Fibroblast of the conjunctiva (primary cell): ENCODE measurements at places on chromosomes 1 and 21.
A peak's percentile ranks its signal among the peaks of the same experiment; 100 is the strongest.

GRCh38 chr1:178055779-178056471 lies 38.0 kb upstream of the RASAL2 start:
- no peak for DNase-seq

DNA sequence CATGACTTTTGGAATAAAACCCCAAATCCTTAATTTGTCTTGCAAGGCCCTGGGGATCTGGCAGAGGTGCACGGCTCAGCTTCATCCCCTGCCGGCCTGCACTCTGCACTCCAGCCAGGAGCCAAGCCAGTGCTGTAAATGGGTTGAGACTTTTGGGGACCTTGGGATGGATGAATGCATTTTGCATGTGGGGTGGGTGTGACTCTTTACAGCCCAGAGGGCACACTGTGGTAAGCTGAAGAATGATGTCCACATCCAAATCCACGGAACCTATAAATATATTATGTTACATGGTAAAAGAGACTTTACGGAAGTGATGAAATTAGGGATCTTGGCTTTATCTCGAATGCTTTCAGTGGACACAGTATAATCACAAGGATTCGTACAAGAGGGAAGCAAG lies 177.8 kb downstream of the EDEM3 start:
- no peak for DNase-seq

DNA sequence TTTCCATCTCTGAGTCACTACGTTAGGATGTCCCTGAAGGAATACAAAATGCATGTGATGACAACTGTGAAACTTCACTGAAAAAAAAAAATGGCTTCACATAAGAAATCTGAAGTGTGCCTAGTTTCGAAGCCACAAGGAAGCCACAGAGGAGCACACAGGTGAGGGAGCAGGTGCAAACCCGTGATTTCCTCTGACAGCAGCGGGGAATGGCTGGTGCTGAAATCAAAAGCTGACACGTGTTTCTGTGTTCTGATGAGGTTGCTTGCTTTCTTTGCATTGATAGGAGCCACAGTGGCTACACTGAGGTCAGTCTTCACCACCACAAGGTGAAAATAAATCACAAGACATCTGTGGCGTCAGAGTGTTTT lies 105.7 kb upstream of the TLR5 start:
- DNase-seq, result no peak

- DNase-seq, result no peak
Observed at GRCh38 chr1:11860587-11860986, 1.8 kb upstream of the NPPB start.

DNA sequence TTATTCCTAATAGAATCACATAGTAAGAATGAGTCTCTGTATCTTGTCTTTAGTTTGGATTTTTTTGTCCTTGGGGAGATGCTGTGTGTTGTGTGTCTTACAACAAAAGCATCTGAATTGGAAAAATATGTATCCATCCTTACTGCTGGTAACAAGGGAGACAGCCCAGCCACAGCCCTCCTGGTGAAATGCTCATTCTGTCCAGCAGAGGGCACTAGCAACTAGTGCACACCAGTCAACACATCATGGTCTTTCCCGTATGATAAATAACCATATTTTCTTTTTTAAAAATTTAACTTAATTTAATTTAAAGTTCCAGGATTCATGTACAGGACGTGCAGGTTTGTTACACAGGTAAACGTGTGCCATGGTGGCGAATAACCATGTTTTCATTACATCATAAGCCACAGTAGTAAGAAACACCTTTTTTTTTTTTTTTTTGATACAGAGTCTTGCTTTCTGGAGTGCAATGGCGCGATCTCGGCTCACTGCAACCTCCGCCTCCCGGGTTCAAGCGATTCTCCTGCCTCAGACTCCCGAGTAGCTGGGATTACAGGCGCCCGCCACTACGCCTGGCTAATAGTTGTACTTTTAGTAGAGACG lies 245.1 kb downstream of the PTBP2 start:
- DNase-seq, result peak; percentile 76

- peak; percentile 63 for DNase-seq
Observed at GRCh38 chr1:53754484-53755312, 15.7 kb upstream of the GLIS1 start.

- no peak for DNase-seq
Observed at GRCh38 chr1:178330848-178331497, 165.8 kb downstream of the CLEC20A start.
